ENCODE measurements at places on chromosomes 7 and 10.

DNA sequence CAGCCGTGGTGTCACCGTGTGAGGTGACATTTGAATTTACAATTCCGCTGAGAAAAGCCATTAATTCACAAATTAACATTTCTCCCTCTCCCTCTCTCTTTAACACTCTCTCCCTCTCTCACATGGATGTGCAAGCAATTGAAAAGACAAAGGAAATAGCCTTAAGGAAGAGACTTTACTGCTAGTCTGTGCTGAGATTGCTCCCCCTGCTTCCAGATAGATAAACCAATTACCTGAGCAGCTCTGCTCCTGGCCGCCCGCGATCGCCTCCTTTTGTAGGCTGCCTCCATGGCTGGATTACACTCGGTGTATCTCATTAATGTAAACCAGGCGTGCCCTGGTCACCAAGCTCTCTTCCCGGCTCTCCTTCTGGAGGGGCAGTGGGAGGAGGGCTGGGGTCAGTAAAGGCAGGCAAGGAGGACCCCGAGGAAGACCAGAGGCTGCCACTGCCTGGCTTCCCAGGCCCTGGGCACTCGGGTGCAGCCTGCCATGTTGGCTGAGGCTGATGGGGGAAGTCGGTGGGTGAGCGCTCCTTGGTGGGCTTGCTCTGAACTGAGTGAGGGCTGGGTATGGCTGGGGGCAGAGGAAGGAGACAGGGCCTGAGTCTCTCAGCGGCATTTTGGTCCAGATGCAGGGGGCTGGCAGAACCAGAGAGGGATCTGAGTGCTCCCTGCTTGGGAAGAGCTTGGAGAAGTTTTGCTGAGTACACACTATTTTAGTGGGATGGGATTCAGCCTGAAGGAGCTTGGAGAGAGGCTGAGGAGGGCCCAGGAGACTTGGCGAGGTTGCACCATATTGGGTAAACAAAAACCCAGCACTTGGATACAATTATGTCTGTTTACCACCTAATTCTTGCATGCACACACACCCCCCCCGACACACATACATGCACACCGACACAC lies 42.9 kb downstream of the PAX2 start:
- no peak for DNase-seq

DNA sequence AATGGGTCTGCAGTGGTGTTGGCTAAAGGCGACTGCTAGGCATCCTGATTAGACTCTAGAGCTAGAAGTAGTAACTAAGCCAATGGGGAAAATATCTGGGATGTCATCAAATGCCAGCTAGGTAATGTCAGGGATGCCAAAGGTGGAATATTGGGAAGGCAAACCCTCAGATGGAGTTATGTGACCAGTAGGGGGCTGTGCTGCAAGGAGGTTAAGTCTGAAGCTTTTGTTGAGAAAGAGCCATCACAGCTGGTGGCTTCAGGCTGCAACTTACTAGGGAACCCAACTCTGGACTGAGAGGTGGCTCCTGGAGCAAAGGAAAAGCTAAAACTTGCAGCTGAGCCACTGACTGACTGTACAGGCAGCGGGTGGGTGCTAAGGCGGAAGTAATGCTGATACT lies 576.9 kb upstream of the GHITM start:
- DNase-seq: no peak

DNA sequence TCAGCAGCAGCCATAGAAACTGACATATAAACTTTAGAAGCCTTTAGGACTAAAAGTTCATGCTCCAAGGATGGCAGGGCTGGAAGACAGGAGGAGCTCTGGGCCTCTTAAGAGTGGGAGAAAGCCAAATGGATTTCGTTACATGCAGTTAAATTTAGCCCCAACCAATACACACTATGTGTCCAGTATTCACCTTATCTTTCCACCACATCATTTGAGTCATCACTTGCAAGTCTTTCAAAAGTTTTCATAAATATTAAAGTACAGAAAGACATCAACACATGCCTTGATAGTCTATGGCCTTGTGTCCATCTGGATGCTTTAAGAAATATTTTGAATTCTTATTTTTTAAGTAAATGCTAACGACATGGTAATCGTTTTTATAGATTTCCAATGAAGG lies 392.4 kb upstream of the LRRN3 start:
- DNase-seq: no peak

- DNase-seq: no peak
Observed at GRCh38 chr10:119079599-119080520, 757 bp downstream of the EIF3A start.

GRCh38 chr10:111281516-111281915 lies 204.7 kb downstream of the ADRA2A start:
- no peak for DNase-seq

- no peak for DNase-seq
Observed at GRCh38 chr7:131027287-131027773, 293.3 kb upstream of the KLF14 start.

GRCh38 chr7:48074204-48074654 lies 14.8 kb upstream of the UPP1 start:
- DNase-seq: no peak

GRCh38 chr7:91993976-91994375 lies 53.3 kb downstream of the AKAP9 start:
- no peak for DNase-seq

DNA sequence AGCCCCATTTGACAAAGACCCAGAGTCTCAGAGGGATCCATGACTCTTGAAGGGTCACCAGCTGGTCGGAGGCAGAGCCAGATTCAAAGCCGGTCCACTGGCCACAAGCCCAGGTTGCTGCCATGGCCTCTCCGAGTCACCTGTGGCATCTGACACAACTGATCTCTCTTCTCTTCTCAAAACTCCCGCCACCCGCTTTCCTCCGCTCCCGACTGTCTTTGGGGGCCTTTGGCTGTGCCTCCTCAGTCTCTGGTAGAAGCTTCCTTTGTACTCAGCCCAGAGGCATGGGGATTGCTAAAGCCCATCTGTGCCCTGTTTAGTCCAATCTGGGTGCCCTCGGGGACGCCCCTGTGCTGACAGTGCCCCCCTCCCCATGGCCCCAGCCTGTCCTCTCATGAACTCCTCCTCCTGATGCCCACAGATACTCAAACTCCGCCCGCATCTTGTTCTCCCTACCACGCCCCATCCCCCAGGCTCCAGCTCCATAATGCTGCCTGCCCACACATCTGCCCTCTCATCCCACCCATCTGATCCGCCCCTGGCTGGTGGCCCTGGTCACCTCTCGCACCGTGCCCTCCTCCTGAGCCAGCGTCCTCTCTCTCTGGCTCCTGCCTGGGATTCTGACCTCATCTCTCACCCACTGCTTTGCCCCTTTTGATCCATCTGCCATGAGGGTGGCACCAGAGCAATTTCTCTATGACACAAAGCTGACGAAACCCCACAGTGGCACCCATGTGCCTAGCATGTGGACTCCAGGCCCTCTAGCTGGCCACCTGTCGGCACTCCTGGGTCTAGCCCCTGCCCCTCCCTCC lies 150.6 kb downstream of the SLIT1 start:
- no peak for DNase-seq

- no peak for DNase-seq
Observed at GRCh38 chr7:34224281-34224680, 318.9 kb downstream of the BMPER start.

DNA sequence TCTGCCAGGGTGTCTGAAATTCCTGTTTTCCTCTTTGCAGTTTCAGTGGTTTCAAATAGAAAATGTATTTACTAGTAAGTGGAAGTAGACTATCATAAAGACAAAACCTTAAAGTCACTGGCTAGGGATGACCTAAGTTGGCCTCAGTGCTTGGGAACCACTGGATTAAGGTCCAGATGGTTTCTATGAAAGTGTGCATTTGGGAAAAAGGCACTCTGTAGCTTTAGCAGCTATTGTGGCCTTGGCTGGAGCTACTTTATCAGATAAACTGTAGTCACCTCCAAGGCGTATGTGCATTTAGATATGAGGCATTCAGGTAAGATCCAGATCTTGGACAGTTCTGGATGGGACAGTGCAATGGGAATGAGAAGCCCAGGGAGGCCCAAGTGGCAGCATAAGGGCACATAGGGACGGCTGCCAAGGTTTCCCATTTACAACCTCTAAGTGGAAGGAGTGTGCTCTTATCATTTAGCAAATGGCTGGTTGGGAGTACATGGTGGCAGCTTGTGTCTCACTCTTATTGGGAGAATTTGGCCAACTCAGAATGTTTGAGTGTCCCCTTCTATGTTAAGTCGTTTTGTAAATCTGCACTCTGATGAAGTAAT lies 185.6 kb downstream of the LRMDA start:
- DNase-seq: no peak

- DNase-seq: no peak
Observed at GRCh38 chr10:52257692-52258075, 56.4 kb upstream of the DKK1 start.

GRCh38 chr7:45867471-45867870 lies 5.4 kb downstream of the CCDC201 start:
- no peak for DNase-seq

DNA sequence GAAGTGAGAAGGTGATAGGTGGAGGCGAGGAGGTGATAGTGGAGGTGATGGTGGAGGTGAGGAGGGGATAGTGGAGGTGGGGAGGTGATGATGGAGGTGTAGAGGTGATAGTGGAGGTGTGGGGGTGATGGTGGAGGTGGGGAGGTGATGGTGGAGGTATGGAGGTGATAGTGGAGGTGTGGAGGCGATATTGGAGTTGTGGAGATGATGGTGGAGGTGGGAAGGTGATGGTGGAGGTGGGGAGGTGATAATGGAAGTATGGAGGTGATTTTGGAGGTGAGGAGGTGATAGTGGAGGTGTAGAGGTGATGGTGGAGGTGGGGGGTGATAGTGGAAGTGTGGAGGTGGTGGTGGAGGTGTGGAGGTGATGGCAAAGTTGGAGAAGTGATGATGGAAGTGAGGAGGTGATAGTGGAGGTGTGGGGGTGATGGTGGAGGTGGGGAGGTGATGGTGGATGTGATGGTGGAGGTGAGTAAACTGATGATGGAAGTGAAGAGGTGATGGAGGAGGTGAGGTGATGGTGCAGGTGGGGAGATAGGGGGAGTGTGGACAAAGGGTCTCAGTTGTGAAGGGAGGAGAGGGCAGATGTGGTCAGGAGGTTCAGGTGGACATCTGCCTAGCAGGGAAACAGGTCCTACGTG lies 36.6 kb downstream of the ADCY1 start:
- no peak for DNase-seq

DNA sequence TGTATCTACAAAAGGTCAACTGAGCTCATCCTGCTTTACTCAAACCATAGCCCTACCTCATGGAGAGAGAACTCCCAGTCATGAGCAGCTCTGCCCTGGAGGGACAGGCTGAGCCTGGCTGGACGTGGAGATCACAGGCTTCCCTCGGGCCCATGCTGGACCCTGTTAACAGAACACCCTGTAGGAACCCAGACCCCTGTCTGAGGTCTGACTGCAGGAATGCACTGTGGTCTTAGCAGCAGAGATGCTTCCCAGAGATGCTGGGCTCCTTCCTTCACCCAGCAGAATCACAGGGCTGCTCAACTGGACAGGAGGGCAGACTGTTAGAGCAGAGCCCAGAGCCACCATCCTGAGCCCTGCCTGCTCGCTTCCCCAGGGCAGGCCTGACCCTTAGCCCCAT lies 814 bp downstream of the TMEM72 start:
- no peak for DNase-seq

GRCh38 chr7:10803720-10804119 lies 170.0 kb upstream of the PHF14 start:
- no peak for DNase-seq

GRCh38 chr7:149773446-149774236 lies at the start of gene ZNF467:
TSS of gene ZNF467 (minus strand) at chr7:149773588. CDS start at chr7:149771032, 2,556 bp downstream.
- DNase-seq: no peak

DNA sequence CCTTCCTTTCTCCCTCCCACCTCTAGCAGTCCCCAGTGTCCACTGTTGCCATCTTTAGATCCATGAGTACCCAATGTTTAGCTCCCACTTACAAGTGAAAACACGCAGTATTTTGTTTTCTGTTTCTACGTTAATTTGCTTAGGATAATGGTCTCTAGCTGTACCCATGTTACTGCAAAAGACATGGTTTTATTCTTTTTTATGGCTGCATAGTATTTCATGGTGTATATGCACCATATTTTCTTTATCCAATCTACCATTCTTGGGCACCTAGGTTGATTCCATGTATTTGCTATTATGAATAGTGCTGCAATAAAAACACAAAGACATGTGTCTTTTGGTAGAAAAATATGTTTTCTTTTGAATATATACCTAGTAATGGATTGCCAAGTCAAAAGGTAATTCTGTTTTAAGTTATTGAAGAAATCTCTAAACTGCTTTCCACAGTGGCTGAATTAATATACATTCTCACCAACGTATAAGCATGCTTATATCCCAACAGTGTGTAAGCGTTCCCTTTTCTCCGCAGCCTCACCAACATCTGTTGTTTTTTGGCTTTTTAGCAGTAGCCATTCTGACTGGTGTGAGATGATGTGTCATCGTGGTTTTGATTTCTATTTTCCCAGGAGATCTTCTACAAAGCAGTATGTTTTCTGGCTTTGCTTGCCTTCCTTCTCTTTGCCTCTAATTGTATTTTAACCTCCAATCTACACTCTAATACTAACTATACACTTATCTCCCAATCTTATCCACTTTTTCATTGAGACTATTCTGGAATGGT lies 179.5 kb upstream of the PHF14 start:
- no peak for DNase-seq

DNA sequence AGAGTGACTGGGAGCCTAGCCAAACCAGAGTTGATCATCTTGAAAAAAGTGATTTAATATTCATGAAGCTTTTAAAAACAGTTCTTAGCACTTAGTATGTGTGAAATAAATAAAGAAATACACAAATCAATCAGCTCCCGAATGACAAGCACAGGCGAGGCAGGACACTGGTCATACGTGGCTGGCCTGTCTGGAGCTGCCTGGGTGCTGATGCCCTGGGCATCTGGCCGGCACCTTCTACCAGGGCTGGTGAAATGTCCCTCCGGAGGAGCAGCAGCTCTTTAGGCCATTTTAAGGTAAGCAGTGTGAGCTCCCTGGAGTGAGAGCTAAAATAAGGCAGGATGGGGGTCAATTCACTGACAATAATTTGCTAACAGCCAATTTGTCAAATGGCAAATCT lies 23.7 kb downstream of the IL15RA start:
- no peak for DNase-seq

DNA sequence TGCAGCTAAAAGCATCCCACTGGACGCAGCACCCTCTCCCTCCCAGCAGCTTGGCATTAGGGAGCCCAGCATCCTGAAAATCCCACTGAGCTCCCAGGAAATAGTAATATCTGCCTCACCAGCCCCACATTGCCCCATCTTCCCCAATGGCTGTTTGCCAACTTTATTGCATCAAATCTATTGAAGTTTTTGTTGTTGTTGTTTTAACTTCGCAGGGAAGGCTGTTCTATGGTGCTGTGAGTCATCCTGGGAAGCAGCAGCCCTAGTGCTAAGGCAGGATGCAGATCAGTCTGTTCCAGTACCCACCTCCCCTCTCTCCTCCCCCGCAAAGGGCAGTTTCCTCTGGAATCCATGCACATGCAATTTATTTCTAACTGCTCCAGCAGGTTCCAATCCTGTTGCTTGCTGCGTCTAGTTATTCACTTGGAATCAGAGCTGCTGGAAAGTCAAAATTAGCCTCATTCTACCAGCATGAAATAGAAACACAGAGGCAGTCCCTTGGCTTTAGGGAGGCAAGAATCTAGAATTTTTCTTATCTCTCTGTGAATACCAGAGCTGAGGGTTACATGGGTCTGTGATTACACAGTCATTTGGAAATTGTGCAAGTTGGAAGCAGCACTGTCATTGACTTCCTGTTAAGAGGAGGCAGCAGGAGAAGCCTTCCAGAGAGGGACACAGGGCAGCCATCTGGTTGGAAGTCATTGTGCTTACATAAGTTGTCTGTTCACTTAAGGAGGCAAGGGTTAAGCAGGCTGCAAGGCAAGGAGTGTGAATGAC lies 115.9 kb upstream of the CACUL1 start:
- no peak for DNase-seq

- no peak for DNase-seq
Observed at GRCh38 chr7:40709062-40709964, 574.5 kb downstream of the SUGCT start.

All from D721Med (cell line).